ENCODE measurements at places on chromosomes 7 and 10.
A peak's percentile ranks its signal among the peaks of the same experiment; 100 is the strongest.

DNA sequence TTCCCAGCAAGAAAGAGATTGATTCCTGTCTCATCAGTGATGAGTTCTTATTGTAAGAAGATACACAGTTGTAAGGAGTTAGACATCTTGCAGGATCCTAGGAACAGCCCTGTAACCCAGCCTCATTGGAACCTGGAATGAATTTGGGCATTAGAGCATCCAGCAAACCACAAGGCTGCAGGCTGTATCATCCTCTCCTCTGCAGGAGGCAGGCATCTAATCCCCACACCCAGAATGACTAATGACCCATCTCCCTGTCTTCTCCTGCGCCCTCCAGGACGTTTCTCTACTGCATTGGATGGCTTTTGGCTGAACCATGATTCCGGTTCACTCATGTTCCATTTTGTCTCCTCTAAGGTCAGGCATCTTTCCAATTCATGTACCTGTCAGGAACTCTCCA, 233.9 kb downstream of the POU6F2 start:
- no peak for DNase-seq

GRCh38 chr7:2983586-2983985, 60.1 kb downstream of the CARD11 start:
- DNase-seq = no peak

DNA sequence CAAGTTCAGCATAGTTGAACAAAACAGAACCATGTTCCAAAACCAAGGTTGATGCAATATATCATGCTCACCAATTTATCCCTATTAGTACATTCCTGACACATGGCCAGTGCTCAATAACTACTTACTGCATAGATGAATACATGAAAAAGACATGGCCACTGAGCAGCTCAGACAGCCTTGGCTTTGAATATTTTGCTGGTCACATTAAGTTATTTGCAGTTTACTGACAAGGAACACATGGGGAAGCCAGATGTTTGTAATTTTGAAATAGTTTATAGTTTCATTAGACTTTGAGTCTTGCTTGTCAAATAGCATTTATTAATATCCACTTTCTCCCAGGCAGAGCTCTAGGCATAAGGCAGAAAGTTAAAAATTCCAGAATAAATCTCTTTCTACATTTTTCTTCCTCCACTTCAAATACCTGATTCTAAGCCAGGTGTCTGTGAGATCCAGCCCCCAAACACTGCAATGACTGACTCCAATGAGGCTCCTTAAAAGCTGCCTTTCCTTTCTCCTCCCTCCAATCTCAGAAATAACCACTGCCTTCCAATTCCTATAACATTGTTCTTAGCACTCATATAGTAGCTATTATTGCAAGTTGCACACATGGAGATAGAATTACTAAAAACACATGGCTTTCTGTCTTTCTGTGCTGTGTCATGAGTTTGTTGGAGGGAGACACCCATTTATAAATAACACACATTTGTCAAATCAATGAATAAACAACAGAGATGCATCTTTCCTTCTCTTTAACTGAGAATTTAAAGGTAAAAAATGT, 91.3 kb downstream of the PCGF5 start:
- peak; percentile 67 for DNase-seq

GRCh38 chr10:132104471-132105301, 38.9 kb downstream of the JAKMIP3 start:
- DNase-seq = no peak

- no peak for DNase-seq
These were observed 152.5 kb upstream of the TNS3 start for GRCh38 chr7:47734287-47734948.

DNA sequence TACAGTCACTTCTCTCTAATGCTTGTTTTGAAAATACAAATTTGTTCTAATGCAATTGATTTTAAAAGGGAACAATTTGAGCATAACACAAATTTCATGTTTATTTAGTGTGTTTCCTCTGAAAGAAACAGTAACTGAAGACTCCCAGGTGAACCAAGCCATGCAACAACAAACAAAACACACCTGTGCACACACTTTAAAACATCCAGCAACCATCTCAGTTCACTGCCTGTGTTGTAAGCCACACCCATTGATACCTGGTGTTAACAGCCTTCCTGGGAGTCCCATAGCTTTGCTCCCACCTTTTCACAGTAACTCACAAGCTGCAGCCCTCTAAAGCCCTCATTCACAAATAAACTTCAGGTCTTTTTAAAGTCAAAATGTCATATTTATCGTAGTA, 89.3 kb downstream of the DOCK4 start:
- no peak for DNase-seq

DNA sequence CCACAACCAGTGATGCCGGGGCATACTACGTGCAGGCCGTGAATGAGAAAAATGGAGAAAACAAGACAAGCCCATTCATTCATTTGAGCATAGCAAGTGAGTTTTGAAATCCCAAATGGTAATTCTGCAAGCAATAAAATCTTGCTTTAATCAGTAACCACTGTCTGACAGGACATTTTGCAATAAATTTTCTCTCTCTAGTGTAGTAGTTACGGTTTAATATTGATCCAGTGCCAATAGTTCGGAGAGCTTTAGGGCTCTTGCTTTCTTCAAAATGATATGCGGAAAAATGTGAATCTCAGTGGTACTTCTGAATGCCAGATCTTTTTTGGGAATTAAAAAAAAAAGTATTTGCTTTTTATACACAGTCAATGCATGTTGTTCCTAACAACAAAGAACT, 520.4 kb downstream of the SDK1 start:
- no peak for DNase-seq

All from LHCN-M2 (cell line).